Chondrocyte (in vitro differentiated cells): ENCODE measurements at places on chromosomes 3 and 15. TPM values are rescaled to one million over a fixed set of nuclear protein-coding genes. Genes with fewer than 3 reads are reported as not detected.

GRCh38 chr15:52113235-52113634 is 660 bp upstream of the BCL2L10 start:
- peaks cover 7% of the 10 kb centered on the region for H3K4me1 ChIP-seq
- no peaks in the 10 kb centered on the region for H3K36me3 ChIP-seq
- H3K27me3 ChIP-seq = no peaks in the 10 kb centered on the region
- DNase-seq = no peak
- H3K4me3 ChIP-seq = no peak overlapping the region

GRCh38 chr3:72060447-72061034 is 275.6 kb upstream of the PROK2 start:
- no peak overlapping the region for H3K4me3 ChIP-seq
- H3K4me1 ChIP-seq = peaks cover 12% of the 10 kb centered on the region
- peaks cover 21% of the 10 kb centered on the region for H3K27me3 ChIP-seq
- H3K27ac ChIP-seq = no peak overlapping the region

DNA sequence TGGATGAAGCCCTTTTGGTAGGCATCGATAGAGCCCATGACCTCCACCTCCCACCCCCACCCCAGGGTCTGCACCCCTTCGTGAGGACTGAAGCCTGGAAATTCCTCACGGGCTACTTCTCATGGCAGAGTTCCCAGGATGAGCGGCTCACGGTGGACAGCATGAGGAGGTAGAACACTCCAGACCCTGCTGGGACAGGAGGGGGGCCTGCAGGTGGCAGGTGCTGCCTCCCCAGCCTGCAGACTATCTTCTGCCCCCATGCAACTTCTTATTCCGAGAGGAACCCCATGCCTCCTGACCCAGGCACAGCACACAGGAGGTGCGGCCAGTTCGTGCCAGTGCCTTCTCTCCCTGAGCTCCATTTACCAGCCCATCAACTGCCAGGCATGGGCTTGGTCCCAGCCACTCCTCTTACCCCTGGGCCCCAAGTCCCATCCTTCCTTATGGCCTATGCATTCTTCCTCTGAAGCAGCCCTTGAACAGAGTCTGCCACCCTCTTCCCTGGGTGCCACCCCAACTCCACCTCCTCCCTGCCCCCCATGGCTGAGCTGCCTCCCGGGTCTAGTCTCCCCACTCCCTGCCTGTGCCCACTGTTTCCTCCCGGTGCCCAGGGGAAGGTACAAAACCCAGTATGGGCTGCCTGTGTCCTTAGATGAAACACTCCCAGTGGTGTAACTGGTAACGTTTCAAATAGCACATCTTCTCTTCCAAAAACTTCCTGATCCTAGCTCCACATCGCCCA is 8.4 kb downstream of the TBC1D21 start:
- DNase-seq = no peak
- peaks cover 29% of the 10 kb centered on the region for H3K27me3 ChIP-seq
- no peak overlapping the region for H3K27ac ChIP-seq
- no peaks in the 10 kb centered on the region for H3K36me3 ChIP-seq
- H3K4me3 ChIP-seq = no peak overlapping the region
- H3K4me1 ChIP-seq = no peaks in the 10 kb centered on the region

DNA sequence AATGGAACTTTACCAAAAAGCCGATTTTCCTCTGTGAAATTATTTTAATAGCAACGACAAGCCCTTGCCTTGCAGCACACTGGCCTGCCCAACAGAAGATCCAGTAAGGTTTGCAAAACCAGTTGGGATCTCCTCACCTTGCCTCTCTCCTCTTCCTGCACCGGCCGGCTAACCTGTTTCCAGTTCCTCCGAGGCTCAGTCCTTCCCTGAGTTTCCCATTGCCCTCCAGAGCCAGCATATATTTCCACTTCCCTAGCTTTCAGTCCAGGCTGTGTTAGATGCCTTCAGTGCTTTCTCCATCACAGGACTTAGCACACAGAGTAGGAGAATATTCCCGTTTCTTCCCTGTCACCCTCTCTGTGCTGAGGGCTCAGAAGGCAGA is 60.3 kb downstream of the NOX5 start:
- H3K36me3 ChIP-seq = peaks cover 2% of the 10 kb centered on the region
- H3K27ac ChIP-seq = peak overlapping the region; percentile 68
- peaks cover 14% of the 10 kb centered on the region for H3K4me1 ChIP-seq
- peak overlapping the region; percentile 83 for H3K4me3 ChIP-seq
- peaks cover 7% of the 10 kb centered on the region for H3K27me3 ChIP-seq
- no peak for DNase-seq

DNA sequence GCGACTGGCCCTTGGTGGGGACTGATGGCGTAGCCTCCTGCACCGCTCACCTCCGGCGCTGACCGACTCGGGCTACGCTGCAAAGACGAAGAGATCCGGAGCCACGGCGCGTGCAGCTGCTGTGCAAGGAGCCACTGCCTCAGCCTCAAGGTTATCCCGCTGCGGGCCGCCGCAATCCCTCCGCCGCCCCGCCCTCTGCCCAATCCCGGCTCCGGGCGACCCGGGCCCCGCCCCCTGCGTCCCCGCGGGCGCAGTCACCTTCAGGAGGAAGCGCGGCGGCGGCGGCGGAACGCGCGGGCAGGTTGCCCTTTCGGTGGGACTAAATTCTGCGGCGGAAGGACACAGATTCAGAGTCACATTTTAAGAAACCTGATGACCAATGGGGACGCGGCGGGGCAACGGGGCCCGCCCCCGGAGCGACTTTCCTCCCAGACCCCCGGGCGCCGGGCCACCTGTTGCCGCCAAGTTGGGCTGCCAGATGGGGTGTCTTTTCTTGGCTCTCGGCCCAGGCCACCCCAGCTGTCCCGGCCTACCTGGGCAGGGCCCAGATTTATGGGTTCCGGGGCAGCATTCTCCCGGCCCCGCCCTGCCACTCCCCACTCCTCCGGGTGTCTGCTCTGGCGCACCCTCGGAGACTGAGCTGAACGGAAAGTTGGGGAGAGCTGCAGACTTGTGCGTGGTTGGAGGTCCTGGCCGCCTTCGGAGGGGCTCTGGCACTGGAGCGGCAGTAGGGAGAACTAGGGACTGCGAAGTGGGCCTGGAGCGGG is at the start of gene PKM:
PKM (minus strand) TSS at position 125 of the 767 bp plus-strand sequence. CDS start 12,093 bp downstream, outside the sequence.
- peaks cover 3% of the 10 kb centered on the region for H3K36me3 ChIP-seq
- H3K4me1 ChIP-seq = peaks cover 47% of the 10 kb centered on the region
- no peaks in the 10 kb centered on the region for H3K27me3 ChIP-seq
- DNase-seq = peak; percentile 98

- H3K4me1 ChIP-seq = no peaks in the 10 kb centered on the region
- H3K4me3 ChIP-seq = no peak overlapping the region
- H3K27me3 ChIP-seq = peaks cover 6% of the 10 kb centered on the region
- DNase-seq = no peak
Observed at GRCh38 chr3:85297291-85297690, 338.5 kb downstream of the CADM2 start.

DNA sequence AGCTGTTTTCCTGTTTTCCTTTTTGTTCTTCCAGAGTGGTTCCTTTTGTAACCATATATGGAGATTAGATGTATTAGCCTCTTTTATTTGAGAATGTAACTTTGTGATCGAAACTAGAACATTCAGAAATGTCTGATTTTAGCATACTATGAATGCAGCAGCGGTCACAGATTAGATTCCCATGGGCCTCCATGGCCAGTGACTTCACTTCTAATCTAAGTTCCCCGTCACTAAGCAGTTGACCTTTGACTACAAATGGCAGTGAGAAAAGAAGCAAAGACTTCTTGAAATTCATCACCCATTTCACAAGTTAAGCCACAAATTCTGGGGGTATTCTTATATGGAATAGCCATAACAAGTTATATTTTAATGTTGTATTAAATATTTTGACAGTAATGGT is 114.6 kb upstream of the FLNB start:
- H3K4me1 ChIP-seq = peaks cover 58% of the 10 kb centered on the region
- peak overlapping the region; percentile 74 for H3K27ac ChIP-seq
- no peaks in the 10 kb centered on the region for H3K27me3 ChIP-seq
- no peak for DNase-seq
- no peak overlapping the region for H3K4me3 ChIP-seq
- peaks cover 9% of the 10 kb centered on the region for H3K36me3 ChIP-seq

DNA sequence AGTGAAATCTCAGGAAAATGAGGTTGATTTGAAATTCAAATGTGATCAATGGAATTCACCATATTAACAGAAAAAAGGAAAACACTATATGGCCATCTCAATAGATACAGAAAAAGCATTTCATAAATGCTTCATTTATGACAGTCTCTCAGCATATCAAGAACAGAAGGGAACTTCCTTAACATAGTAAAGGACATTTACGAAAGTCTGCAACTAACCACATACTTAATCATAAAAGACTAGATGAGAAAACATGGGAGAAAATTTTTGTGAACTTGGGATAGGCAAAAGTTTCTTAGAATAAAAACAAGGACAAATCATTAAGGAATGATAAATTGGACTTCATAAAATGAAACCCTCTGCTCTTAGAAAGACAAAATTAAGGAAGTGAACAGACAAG is 24.7 kb upstream of the TIPARP start:
- H3K27me3 ChIP-seq = no peaks in the 10 kb centered on the region
- no peaks in the 10 kb centered on the region for H3K4me1 ChIP-seq

DNA sequence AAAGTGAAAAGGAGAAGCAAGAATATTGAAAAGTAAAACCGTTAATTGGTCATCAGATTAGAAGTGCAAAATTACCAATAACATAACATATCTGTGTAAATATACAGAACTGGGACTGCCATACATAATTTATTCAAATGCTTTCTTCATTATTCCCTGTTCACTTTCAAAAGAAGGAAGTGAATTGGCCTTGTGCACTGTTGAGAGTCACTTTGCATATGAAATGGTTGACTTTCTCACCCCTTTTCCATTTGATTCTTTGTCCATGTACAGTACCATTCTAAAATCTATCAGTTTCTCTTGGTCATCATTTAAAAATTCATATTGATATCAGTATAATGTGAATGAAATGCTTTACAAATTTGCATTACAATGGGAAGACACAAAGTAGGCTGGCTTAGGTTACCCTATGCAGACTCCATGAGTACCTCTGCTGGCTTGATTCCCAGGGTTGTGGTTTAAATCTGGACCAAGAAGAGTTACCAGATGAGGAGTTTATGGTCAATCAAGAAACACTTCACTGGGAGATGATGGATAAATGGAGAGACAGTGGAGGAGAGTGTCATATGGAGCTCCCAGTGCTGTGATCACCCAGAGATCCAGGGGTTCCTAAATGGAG is 210.9 kb upstream of the TOPAZ1 start:
- H3K27me3 ChIP-seq = peaks cover 7% of the 10 kb centered on the region
- no peak overlapping the region for H3K27ac ChIP-seq
- H3K36me3 ChIP-seq = peaks cover 2% of the 10 kb centered on the region
- DNase-seq = no peak

DNA sequence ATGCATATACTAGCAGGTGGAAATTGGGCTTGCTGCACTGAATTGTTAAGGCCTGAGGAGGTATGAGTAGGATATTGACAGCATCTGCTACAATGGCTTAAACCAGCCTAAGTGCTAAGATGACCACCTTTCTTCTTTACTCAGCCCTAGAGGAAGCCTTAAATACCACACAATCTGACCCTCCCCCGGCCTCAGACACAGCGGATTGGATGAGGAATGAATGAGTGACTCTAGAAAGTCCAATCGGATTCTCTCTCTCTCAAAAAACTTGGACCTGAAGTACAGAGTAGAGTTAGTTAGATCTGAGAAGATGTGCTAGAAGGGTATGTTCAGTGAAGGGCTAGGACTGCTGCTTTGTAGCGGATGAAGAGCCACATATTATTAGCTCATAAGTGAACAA is 39.9 kb upstream of the C3orf49 start:
- H3K4me1 ChIP-seq = no peaks in the 10 kb centered on the region
- peaks cover 9% of the 10 kb centered on the region for H3K27me3 ChIP-seq
- no peak overlapping the region for H3K4me3 ChIP-seq
- no peak overlapping the region for H3K27ac ChIP-seq
- no peaks in the 10 kb centered on the region for H3K36me3 ChIP-seq

DNA sequence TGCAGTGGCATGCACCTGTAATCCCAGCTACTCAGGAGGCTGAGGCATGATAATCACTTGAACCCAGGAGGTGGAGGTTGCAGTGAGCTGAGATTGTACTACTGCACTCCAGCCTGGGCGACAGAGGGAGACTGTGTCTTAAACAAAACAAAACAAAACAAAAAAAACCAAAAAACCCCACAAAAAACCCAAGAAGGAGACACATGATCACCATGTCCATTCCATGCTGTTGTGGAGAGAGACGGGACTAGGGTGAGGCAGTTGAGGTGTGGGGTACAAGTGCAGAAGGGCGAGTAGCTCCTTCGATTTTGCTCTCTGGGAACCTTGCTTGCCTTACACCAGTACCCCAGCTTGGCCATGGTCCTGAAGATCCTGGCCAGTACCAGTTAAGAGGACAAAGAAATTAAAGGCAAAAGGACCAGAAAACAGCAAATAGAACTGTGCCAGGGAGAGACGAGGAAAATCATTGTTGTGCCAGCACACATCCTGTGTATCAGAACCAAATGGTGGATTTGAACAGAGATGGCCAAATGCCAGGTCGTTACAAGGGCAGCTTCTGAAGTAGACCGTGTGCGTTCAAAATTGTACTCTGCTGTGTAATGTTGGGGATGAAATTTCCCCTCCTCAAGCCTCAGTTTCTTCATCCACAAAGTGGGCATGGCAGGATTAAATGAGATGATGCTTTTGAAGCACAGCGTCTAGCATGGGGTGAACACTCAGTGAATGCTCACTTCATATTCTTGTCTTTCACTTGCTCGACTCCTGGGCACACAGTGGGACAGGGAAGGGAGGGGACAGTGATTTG is 42.9 kb upstream of the CTSH start:
- no peaks in the 10 kb centered on the region for H3K27me3 ChIP-seq
- DNase-seq = no peak
- no peaks in the 10 kb centered on the region for H3K36me3 ChIP-seq
- H3K4me3 ChIP-seq = no peak overlapping the region
- peak overlapping the region; percentile 99 for H3K27ac ChIP-seq

GRCh38 chr15:76134537-76134936 is 74.8 kb downstream of the TMEM266 start:
- no peaks in the 10 kb centered on the region for H3K36me3 ChIP-seq
- no peak overlapping the region for H3K27ac ChIP-seq
- no peak overlapping the region for H3K4me3 ChIP-seq
- no peaks in the 10 kb centered on the region for H3K4me1 ChIP-seq
- peaks cover 22% of the 10 kb centered on the region for H3K27me3 ChIP-seq

- DNase-seq = no peak
- H3K4me1 ChIP-seq = peaks cover 6% of the 10 kb centered on the region
- no peak overlapping the region for H3K27ac ChIP-seq
- H3K4me3 ChIP-seq = peak overlapping the region; percentile 36
Observed at GRCh38 chr3:50673931-50674330, 796 bp upstream of the DOCK3 start.

DNA sequence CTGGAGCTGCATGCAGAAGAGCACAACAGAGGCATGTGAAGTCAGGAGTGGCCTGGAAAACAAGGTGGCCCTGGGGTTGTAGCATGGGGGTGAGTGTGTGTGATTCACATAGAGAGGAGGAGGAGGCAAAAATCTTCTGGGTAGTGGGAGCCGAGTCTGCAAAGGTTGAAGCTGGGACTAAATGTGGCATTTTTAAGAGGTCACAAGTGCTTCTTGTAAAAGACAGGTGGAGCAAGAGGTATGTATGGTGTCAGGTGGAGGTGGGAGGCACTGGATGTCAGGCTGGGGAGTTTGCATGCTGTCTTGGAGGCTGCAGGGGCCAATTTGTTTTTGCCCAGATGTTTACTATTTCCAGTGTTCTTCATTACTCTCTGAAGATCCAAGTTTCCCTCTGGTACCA is 42.4 kb downstream of the C3orf20 start:
- no peaks in the 10 kb centered on the region for H3K36me3 ChIP-seq
- DNase-seq = no peak
- no peak overlapping the region for H3K4me3 ChIP-seq
- no peaks in the 10 kb centered on the region for H3K4me1 ChIP-seq

The CSTA gene
- total RNA-seq = not detected in 3 replicates

The PIK3CA gene
- total RNA-seq = 29.0 to 40.5 TPM (median 29.3 TPM) in 3 replicates

The MASP1 gene
- total RNA-seq = 0.34 to 2.0 TPM (median 0.92 TPM) in 3 replicates

The GAP43 gene
- total RNA-seq = 3.3 to 33.7 TPM (median 3.6 TPM) in 3 replicates

The NCK1 gene
- 29.3 to 38.1 TPM (median 30.8 TPM) in 3 replicates for total RNA-seq

The DUOX2 gene
- 0.05 TPM in 1 of 3 replicates, not detected in the others for total RNA-seq

The SLCO2A1 gene
- total RNA-seq = 0.46 to 1.0 TPM (median 0.82 TPM) in 3 replicates

The VIPR1 gene
- 5.8 to 17.0 TPM (median 6.1 TPM) in 3 replicates for total RNA-seq
